ENCODE measurements at places on chromosomes 4 and X.

DNA sequence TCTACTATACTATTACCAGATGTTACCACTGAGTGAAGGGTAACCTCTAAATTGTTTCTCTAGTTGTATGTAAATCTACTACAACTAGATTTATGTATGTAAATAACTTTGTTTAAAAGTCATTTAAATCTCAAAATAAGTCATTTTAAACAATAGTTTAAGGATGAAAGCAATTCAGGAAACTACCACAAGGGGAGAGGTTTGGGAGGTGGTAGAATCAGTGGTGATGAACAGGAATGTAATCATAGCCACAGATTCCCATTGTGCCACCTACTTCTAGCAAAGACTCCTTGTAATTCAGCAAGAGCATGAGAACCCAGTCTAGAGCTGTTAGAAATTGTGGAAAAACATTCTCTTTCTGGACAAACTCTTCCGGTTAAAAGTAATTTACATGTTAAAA is 234.6 kb downstream of the SLC7A11 start:
- no peak for DNase-seq

GRCh38 chr4:173318648-173319211 is 15.4 kb downstream of the HMGB2 start:
- DNase-seq: peak; percentile 12

DNA sequence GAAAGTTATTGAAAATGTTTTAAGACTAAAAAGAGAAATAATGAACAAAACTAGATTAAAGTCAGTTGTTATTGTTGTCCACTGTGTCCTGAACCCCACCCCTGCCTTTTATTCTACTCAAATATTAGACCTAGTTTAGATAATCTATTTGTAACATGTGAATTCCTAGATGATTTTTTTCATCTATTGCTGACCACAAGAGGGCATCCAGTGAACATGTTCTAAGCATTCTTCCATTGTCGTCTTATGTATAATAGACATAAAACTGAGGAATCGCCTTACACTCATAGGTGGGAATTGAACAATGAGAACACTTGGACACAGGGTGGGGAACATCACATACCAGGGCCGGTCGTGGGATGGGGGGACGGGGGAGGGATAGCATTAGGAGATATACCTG is 36.4 kb upstream of the HPRT1 start:
- peak; percentile 3 for DNase-seq

DNA sequence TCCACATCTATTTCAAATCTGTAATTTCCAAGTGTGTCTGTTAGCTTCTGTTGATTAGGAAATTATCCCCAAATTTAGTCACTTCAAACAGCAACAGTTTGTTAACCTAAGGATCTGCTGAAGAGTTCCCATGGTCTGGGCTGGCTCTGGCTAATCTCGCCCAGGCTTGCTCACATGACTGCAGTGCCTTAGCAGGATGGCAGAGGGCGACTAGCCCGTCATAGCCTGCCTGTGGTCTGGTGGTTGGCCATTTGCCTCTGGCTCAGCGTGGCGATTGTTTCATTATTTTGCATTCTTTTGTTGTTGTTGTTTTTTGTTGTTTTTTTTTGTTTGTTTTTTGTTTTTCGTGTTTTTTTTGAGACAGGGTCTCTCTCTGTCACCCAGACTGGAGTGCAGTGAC is 264.0 kb downstream of the TRIML1 start:
- DNase-seq: no peak

DNA sequence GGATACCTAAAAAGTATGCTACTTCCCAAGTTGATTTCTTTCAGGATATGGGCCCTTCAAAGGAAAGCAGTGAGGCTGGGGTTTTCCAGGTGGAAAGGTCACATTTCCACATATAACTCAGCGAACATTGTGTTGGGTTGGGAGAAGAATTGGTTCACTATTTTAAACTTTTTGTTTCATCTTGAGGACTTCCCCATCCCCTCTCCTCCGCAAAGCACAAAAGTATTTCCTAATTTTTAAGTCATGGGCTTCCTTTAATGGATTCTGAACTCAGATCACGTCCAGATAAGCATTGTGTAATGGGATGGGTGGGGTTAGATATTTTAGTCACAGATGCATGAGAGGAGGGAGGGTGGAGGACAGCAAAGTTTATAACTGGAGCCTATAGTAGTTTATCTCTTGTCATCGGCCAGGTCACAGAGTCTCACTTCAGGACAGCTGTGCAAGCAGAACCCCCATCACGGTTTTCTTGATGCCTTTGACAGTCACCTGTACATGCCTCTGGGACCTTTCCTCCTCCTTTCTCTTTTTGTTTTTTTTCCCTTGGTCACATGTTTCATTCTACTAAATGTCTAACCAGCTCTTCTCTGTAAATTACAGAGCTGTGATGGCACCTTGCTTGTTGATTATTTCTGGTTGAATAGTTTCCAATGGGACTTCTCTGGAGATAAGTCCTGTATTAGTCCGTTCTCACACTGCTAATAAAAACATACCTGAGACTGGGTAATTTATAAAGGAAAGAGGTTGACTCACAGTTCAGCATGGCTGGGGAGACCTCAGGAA is 115.4 kb downstream of the PTTG2 start:
- no peak for DNase-seq

DNA sequence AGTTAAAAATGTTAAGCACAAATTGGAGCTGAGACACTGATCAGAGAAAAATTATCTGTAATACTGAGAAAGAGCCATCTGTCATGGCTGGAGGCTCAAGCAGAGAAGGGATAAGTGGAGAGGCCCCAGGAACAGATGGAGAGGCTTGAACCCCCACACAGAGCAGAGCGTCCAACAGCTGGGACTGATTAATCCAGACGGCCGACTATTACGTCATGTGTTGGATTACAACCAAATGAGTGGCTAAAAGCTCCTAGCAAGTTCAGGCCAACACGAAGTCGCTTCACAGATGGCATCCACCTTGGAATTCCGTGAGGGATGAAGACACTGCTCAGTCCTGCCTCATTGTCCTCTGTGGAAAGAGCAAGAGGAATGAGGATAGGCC is 57.7 kb upstream of the ATXN3L start:
- DNase-seq: peak; percentile 92

DNA sequence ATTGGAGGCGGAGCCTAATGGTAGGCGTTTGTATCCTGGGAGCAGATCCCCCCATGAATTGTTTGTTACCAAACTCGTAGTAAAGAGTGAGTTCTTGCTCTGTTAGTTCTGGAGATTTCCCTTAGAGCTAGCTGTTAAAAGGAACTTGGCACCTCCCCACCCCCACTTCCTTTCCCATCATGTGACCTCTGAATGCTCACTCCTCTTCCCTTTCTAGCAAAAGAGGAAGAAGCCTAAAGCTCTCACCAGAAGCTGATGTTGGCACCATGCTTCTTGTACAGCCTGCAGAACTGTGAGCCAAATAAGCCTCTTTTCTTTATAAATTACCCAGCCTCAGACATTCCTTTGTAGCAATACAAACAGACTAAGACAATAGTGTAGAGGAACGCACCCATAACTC is 13.8 kb upstream of the ATOH1 start:
- no peak for DNase-seq

GRCh38 chr4:80199947-80200346 is 2.6 kb downstream of the PRDM8 start:
- DNase-seq: no peak

DNA sequence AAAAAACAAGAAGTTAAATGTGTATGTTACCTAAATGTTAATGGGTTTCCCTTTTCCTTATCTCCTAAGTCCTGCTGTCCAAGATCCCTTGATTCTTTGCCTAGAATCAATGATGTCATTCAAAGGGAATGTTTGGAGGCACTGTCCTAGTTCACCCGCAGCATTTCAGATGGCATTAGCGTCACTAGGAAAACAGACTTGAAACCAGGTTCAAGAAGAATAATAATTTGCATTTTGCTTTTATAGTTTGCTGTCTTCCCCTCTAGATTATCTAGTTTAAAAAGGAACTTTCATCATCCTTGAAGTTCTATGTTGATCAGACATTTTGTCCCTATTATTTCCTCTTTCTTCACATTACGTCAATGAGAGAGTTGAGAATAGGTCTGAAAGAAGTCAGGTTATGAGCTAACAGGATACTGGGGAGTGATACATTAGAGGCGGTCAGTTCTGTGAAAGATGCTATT is 234.1 kb upstream of the PGRMC2 start:
- DNase-seq: no peak

DNA sequence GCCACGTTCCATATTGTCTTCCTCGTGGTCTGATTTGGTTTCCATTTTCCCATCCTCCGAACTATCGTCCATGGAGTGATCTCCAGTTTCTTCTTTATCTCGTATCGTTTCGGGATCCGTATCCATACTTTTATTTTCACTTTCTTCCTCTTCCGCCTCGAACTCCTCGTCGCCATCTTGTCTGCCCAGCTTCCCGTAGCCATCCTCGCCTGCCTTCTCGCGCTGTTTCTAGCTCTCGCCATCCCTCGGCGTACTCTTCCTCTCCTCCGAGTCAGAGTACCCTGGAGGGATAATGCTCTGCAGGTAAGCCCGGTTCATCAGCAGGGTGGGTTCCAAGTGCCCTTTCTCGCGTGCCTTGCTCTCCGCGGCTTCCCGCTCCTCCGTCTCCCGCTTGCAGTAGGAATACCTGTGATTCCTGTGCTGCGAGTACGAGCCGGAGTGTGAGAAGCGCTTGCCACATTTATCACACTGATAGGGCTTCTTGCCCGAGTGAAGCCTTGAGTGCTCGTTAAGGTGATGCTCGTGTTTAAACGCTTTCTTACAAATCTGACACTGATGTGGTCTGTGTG is 134.5 kb upstream of the TAPT1 start:
- DNase-seq: no peak

DNA sequence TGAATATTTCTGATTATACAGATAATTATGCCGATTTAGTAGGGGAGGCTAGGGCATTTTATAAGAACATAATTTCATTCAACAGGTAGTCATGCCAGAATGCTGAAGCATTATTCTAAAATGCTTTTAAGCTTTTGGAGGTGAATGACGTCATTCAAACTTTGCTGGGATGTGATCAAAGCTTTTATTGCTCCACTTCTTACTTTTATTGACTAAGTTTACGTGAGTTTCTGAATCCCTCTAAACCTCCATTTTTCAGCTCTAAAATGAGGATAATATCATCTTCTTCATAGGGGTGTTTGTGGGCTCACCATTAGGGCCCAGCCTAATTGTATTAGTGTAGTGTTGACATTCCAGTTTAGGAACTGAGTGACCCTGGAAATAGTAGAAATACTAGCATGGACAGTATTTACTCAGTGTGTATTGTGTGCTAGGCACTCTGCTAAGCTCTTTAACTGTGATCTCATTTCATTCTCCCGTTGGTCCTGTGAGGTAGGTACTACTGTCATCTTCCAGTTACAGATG is 3.0 kb downstream of the WWC2 start:
- DNase-seq: no peak

GRCh38 chr4:112557676-112558411 is 41.9 kb upstream of the NEUROG2 start:
- no peak for DNase-seq

- peak; percentile 7 for DNase-seq
Observed at GRCh38 chr4:142719854-142720541, 126.1 kb downstream of the INPP4B start.

- no peak for DNase-seq
Observed at GRCh38 chr4:47819178-47819577, 18.7 kb downstream of the CORIN start.

GRCh38 chr4:7252051-7252450 is 59.7 kb downstream of the SORCS2 start:
- no peak for DNase-seq

- no peak for DNase-seq
Observed at GRCh38 chr4:82223715-82224114, 150.1 kb downstream of the HNRNPD start.

- DNase-seq: no peak
Observed at GRCh38 chr4:15381806-15382338, 46.0 kb upstream of the C1QTNF7 start.

- DNase-seq: no peak
Observed at GRCh38 chrX:78659955-78660354, 827 bp upstream of the RTL3 start.

GRCh38 chr4:73193155-73193554 is 65.4 kb downstream of the ANKRD17 start:
- no peak for DNase-seq

DNA sequence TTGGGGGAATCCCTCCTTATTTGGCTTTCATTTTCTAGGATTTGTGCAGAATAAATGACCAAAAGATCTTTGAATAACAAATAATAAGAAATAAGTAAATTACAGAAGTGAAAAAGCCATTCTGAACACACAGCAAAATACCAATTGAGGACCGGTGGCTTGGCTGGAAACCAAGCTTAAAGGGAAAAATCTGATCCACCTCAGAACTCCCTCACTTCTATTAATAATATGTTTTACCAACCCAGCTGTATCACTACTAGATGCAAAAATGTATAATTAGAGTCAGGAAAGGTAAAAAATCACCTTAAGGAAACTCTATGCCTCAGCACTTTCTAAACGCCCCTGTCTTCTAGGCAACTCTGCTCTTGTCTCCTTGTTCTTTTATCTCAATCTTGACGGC is 77.3 kb downstream of the TSPAN5 start:
- DNase-seq: no peak

- DNase-seq: no peak
Observed at GRCh38 chrX:54978448-54978847, 15.5 kb downstream of the PFKFB1 start.

GRCh38 chr4:188941524-188942119 is 802.4 kb downstream of the TRIML1 start:
- DNase-seq: peak; percentile 90

DNA sequence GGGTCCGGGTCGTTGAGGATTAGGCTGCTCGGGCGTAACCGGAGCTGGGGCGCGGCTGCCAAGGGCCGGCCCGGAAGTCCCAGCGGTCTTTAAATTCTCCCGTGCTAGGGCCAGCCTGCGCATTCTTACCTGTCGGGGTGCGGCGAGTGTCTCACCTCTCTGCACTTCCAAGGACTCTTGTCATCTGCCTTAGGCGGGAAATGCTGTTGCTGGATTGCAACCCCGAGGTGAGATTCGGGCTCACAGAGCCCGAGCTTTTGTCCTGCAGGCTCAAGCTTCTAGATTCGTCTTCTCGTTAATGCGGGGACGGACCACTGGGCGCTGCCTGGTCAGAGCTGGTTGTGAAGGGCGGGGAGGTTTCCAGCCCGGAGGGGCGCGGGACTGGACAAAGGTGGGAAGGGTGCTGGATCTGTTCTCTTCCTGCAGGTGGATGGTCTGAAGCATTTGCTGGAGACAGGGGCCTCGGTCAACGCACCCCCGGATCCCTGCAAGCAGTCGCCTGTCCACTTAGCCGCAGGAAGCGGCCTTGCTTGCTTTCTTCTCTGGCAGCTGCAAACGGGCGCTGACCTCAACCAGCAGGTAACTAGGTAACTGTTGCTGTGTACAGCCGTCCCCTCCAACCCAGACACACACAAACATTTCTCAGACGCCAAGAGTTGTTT is at the start of gene ANKRD37:
Gene ANKRD37 (plus strand): TSS at position 118 of the 662 bp plus-strand sequence. CDS start 83 bp downstream, at position 201.
- no peak for DNase-seq

DNA sequence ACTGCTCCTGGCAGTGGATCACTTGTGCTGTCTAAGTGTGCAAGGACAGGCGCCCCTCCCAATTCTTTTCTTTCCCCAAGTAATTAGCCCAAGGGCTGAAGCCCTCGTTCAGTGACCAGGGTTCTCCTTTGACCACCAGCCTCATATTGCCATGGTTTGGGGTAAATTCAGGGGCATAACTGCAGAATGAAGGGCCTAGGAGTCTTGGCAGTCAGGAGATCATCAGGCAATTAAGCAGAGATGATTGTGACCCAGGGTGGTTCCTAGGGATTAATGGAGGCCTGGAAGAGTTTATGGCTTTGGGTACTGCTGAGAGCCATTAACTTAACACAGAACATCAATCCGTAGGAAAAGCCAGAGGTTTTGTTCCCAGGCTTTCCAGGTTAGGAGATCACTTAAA is 170.7 kb downstream of the PTTG2 start:
- DNase-seq: no peak

GRCh38 chr4:36610628-36611027 is 329.2 kb downstream of the DTHD1 start:
- no peak for DNase-seq

- no peak for DNase-seq
Observed at GRCh38 chrX:3393178-3393577, 46.7 kb upstream of the MXRA5 start.

All from GM04504 (cell line).